ENCODE measurements at places on chromosomes 4 and X.

DNA sequence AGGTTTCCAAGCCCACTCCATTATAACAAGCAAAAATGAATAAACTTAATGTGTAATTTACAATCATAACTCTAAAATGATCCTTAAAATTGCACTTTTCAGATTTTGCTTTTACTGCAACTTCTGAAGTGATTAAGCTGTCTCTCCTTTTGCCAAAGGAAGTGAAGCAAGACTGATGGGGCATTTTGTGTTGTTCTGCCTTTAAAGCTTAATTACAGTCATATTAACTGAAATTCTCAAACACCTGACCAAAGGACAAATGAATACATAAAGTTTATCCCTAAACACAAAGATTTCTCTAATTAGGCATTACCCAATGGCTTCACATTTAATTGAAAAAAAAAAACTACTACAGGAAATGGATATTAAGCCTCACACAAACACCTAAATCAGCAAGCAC lies 101.8 kb downstream of the ATP11C start:
- no peak for DNase-seq

DNA sequence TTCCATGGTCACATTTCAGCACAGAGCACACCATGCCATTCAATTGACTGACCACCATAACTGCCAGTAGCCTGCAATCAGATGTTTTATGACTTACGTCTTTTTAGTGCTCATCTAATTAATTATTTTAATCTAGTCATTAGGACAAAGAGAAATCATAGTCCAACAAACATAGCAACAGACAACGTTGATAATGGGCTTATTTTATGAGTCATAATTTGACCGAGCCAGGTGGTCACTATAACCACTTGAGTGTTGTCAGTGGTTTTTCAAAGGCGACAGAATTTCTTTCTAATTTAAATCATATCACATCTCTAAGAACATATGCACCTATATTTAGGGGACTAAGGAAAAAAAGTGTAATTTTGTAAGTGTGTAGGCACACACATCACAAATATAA lies 1.9 kb downstream of the SEC24D start:
- DNase-seq = no peak

GRCh38 chr4:57117491-57117890 lies 7.3 kb upstream of the IGFBP7 start:
- no peak for DNase-seq

DNA sequence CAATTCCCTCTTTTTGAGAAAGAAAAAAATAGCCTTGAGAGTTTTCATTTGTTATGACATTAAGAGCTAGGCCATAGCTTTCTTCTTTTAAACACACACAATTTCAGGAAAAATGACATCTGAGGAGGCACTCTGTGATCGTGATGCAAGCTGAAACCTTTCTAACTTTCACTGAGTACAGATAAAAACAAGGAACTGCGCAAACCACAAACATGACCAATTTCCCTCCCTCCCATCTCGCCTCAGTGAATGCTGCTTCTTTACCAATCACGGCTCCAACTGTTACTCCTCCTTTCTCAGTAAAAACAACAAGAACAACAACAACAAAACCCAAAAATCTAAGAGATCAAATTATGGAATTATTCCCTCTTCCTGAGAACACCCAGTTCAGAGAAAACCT lies 626.8 kb downstream of the TLL1 start:
- DNase-seq = no peak

DNA sequence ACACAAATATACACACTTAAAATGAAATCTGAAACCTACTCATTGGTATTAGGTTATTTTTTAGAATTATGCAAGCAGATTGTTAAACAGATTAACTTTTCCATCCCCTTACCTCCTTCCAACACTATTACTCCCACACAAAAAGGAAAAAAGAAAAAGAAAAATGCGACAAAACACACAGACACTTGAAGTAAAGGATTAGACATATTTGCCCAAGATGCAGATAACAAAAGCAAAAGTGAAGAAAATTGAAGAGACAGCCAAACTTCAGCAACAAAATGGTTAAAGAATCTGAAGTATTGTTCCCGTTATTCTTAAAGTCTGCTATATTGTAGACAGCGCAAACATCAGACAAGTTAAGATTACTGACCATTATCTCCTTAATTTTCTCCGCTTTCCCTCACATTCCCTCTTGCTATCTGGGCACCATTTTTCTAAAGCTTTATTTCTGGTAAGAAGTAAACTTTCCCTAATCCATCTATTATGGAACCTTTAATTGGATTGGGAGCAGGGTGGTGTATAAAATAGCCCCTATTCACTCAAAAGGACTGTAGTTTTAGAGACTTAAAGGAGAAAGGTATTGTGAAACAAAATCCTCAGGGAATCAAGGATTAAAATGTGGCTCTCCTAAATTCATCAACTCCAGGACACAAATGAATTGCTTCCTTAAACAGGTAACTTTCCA lies 34.7 kb upstream of the MAB21L2 start:
- DNase-seq = no peak

- DNase-seq = no peak
Observed at GRCh38 chrX:20451929-20452328, 185.2 kb upstream of the RPS6KA3 start.

- no peak for DNase-seq
Observed at GRCh38 chrX:14489437-14489836, 39.9 kb upstream of the GLRA2 start.

DNA sequence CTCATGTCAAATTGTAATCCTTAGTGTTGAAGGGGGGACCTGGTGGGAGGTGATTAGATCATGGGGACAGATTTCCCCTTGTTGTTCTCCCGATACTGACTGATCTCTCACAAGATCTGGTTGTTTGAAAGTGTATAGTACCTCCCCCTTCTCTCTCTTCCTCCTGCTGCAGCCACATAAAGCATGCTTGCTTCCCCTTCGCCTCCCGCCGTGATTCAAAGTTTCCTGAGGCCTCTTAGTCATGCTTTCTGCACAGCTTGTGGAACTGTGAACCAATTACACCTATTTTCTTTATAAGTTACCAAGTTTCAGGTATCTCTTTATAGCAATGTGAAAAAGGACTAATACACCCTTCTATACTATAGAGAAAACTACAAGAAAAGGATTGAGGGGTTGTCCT lies 1170.5 kb upstream of the AGA start:
- DNase-seq = no peak

- DNase-seq = no peak
Observed at GRCh38 chrX:47489507-47490275, 6.7 kb upstream of the ZNF41 start.

All from activated naive CD8-positive, alpha-beta T cell treated with anti-CD3 and anti-CD28 coated beads, Interleukin-2, amount 50 U/mL, for 16 hours (primary cell).